ENCODE measurements at places on chromosomes 7 and 10. TPM values are rescaled to one million over a fixed set of nuclear protein-coding genes. Genes with fewer than 3 reads are reported as not detected.
A peak's percentile ranks its signal among the peaks of the same experiment; 100 is the strongest.

DNA sequence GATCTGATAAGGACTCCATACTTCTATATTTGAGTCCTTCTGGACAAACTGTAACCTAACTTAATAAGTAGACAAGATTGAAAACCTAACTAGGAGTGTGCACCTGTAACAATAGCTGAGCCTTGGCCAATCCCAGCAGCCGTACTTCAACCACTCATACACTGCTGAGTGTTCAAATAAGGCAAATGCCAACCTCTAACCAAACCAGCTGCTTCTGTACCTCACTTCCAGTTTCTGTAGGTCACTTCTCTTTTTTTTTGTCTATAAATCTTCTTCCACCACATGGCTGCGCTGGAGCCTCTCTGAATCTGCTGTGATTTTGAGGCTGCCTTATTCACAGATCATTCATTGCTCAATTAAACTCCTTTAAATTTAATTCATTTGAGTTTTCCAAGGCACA, 753.2 kb downstream of the DNAJB9 start:
- no peaks in the 10 kb centered on the region for H3K27me3 ChIP-seq
- no peak for DNase-seq
- H3K36me3 ChIP-seq: no peaks in the 10 kb centered on the region
- no peak overlapping the region for H3K4me3 ChIP-seq

GRCh38 chr7:64916-65341, 127.4 kb upstream of the FAM20C start:
- H3K4me3 ChIP-seq: no peak overlapping the region
- no peak overlapping the region for H3K27ac ChIP-seq
- no peaks in the 10 kb centered on the region for H3K27me3 ChIP-seq

GRCh38 chr10:68303849-68304412, 27.9 kb upstream of the HNRNPH3 start:
- no peaks in the 10 kb centered on the region for H3K27me3 ChIP-seq
- no peak overlapping the region for H3K27ac ChIP-seq
- H3K4me1 ChIP-seq: no peaks in the 10 kb centered on the region
- no peak overlapping the region for H3K4me3 ChIP-seq
- no peak for DNase-seq
- H3K36me3 ChIP-seq: no peaks in the 10 kb centered on the region

The C7orf33 gene
- total RNA-seq: not detected

DNA sequence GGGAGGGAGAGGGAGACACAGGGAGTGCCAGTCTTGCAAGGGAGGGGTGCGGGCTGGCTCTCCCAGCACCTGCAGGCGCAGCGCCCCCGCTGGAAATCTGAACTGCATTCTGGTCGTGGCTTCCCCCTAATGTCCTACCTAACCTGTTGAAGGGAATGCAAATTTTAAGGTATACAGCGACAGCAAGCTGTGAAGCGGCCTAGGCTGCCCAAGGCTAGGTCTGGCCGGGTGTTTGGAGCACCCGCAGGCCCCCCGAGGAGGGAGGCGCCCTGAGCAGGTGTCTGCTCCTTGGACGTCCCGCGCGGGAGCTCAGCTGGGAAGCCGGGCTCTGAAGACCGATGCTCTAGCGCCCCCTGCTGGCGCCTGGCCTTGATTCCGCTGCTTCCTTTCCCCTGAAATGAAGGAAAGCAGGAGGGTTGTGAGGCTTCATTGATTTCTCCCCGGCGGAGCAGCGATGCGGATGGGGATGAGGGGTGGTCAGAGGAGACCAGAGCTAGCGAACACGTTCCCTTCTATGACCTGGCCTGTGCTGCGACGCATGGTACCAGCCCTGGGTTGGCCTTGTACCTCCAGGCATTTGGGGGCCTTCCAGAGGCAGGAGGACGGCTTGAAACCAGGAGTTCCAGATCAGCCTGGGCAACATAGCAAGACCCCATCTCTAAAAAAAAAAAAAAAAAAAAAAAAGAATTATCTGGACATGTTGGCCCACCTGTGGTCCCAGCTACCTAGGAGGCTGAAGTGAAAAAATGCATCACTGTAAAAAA, 601.3 kb downstream of the GALNT17 start:
- no peaks in the 10 kb centered on the region for H3K4me1 ChIP-seq
- no peak overlapping the region for H3K27ac ChIP-seq
- H3K36me3 ChIP-seq: no peaks in the 10 kb centered on the region
- peak; percentile 73 for DNase-seq

The CRYGN gene
- 0.35 TPM for total RNA-seq

The NAT16 gene
- not detected for total RNA-seq

The EGFR gene
- total RNA-seq: not detected

The ARHGEF35 gene
- total RNA-seq: 7.4 TPM

DNA sequence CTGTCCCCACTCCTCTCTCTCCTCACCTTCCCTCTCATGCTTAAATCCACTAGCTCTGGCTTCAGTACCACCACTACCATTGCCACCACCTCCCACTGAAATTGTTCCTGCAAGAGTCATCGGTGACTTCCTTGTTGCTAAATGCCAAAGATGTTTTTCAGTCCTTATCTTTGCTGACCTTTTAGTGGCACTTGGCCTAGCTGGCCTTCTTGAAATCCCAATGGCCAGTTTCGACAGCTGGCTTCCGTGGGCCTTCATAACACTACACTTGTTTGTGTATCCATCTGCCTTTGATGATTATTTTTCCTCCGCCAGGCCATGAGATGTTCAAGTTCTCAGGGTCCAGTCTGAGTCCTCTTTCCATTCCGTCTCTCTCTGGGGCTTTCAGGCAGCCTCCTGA, 118.2 kb upstream of the NANOS1 start:
- no peak overlapping the region for H3K27ac ChIP-seq
- no peak overlapping the region for H3K4me3 ChIP-seq
- no peaks in the 10 kb centered on the region for H3K4me1 ChIP-seq
- no peaks in the 10 kb centered on the region for H3K36me3 ChIP-seq
- DNase-seq: no peak

GRCh38 chr7:68441645-68442044, 1156.6 kb upstream of the AUTS2 start:
- no peaks in the 10 kb centered on the region for H3K27me3 ChIP-seq
- no peak overlapping the region for H3K4me3 ChIP-seq
- H3K27ac ChIP-seq: no peak overlapping the region
- H3K36me3 ChIP-seq: peaks cover 6% of the 10 kb centered on the region

DNA sequence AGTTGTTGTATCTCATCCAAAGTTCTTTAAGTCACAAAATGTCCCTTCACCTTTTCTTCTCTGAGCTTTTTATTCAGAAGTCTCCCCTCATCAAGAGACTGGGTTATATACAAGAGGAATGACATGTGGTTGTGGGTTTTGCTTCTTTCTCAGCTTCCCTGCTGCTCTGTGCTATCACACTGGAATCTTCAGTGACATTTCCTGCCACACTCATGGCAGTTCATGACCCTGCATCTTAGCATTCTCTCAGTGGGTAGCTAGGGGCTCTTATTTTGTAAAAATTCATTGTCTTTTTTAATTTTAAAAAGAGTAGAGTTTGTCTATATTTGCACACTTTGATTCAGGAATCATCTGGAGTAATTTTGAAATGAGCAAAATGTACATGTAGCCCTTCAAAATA, 236.9 kb upstream of the TMEM229A start:
- H3K4me3 ChIP-seq: no peak overlapping the region
- no peaks in the 10 kb centered on the region for H3K36me3 ChIP-seq
- no peaks in the 10 kb centered on the region for H3K4me1 ChIP-seq
- DNase-seq: no peak

The LLCFC1 gene
- not detected for total RNA-seq

GRCh38 chr7:112752576-112752975, 37.6 kb downstream of the TMEM168 start:
- no peak overlapping the region for H3K27ac ChIP-seq
- H3K4me1 ChIP-seq: no peaks in the 10 kb centered on the region
- H3K27me3 ChIP-seq: no peaks in the 10 kb centered on the region
- no peak overlapping the region for H3K4me3 ChIP-seq
- no peak for DNase-seq

The KCNMA1 gene
- total RNA-seq: 0.55 TPM

The DIP2C gene
- total RNA-seq: 1.6 TPM

- H3K27ac ChIP-seq: no peak overlapping the region
- peaks cover 9% of the 10 kb centered on the region for H3K4me1 ChIP-seq
- H3K27me3 ChIP-seq: peaks cover 6% of the 10 kb centered on the region
- no peak overlapping the region for H3K4me3 ChIP-seq
Observed at GRCh38 chr7:17029150-17029549, 147.4 kb upstream of the AGR3 start.

DNA sequence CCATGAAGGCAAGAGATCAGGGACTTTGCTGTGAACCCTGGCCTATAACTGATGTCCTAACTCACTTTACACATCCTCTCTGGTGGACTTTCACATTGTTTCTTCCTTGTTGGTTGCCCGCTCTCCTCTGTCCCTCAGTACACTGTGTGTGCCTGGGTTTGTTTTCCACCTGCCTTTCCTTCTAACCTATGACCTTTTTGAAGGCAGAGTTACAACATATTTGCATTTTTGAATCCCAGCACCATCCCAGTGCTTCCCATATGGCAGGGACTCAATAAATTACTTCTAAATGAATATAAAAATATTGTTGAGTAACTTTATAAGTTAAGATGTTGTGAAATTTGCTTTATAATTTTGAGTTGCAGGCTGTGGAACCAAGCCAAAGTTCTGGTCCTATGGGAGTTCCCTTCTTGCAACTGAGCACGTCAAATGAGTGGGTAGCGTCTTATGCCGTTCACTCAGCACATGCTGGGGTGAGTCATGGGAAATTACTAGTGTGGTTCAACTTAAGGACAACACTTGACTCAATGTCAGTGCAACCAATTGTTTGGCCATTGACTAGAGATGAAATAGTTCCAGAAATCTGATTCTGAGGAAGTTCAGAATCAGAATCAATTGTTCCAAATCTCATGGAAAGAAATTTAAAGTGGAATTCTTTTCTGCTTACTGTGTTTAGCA, 250.9 kb downstream of the TWIST1 start:
- DNase-seq: peak; percentile 16
- H3K27me3 ChIP-seq: no peaks in the 10 kb centered on the region
- H3K36me3 ChIP-seq: peaks cover 5% of the 10 kb centered on the region
- H3K4me3 ChIP-seq: peak overlapping the region; percentile 16

GRCh38 chr10:58341947-58342346, 7.1 kb downstream of the UBE2D1 start:
- no peak overlapping the region for H3K27ac ChIP-seq
- no peak overlapping the region for H3K4me3 ChIP-seq
- H3K27me3 ChIP-seq: no peaks in the 10 kb centered on the region
- H3K36me3 ChIP-seq: peaks cover 10% of the 10 kb centered on the region

The POU6F2 gene
- 0.14 TPM for total RNA-seq

DNA sequence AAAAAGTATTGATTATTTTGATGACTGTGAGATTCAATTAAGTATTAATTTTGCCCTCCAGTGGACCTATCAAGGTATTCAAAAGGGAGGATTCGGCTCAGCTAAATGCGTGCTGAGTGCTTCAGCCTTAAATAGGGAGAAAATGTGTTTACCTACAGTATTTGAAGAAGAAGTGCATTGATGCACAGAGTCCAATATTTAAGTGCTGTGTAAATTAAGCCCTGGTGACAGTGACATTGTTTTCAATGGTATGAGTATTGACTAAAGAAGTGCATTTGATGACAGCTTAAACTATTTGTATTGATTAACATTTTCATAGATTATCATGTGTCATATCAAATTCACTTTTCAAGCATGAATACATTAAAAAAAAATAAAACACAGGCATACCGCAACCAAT, 106.6 kb downstream of the POU6F2 start:
- no peaks in the 10 kb centered on the region for H3K36me3 ChIP-seq
- no peak overlapping the region for H3K4me3 ChIP-seq
- peaks cover 6% of the 10 kb centered on the region for H3K4me1 ChIP-seq

The NPY4R2 gene
- total RNA-seq: not detected

DNA sequence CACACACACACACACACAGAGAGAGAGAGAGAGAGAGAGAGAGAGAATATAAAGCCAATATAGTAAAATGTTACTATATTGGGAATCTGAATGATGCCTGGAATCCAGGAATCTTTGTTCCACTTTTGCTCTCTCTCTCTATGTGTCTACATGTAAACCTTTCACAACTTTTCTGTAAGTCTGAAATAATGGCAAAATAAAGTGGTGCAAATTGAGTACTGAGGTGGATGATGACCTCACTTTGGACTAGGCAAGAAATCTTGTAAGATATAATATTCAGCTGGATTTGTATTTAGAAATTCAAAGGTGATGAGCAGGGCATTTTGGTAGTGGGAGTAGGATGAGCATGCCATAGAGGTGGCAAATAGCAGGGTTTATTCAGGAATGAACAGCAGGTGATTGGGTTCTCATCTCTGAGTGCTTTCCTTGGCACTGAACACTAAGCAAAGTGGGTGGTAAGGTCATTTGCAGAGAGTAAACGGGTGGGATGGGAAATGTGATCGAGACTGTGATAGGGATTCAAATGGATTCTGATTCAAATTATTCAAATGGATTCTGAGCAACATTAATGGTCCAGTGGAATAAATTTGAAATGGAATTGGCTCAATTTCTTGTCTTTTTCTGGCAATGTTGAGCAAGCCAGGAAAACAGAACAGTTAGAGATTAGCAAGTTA, 9.7 kb upstream of the ANLN start:
- H3K27ac ChIP-seq: no peak overlapping the region
- peaks cover 11% of the 10 kb centered on the region for H3K4me1 ChIP-seq
- H3K27me3 ChIP-seq: no peaks in the 10 kb centered on the region
- no peak for DNase-seq

DNA sequence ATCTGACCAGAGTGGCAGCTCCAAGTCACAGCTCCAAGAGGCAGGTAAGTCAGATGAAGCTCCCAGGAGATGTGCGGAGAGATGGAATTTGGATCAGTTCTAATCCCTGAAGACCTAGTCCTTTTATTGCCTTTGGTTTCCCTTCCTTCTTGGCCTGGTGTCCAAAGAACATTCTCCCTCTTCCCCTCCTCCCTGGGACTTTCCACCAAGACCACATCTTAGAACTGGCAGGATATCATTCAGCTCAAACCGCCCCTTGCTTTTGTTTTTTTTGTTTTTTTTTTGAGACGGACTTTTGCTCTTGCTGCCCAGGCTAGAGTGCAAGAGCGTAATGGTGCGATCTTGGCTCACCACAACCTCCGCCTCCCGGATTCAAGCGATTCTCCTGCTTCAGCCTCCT, 190.8 kb downstream of the GFRA1 start:
- H3K27ac ChIP-seq: no peak overlapping the region
- H3K27me3 ChIP-seq: no peaks in the 10 kb centered on the region
- no peaks in the 10 kb centered on the region for H3K36me3 ChIP-seq
- no peak overlapping the region for H3K4me3 ChIP-seq
- no peaks in the 10 kb centered on the region for H3K4me1 ChIP-seq

GRCh38 chr10:12726971-12727831, 274.3 kb downstream of the CCDC3 start:
- no peak overlapping the region for H3K4me3 ChIP-seq
- DNase-seq: peak; percentile 59
- no peaks in the 10 kb centered on the region for H3K36me3 ChIP-seq
- H3K27ac ChIP-seq: peak overlapping the region; percentile 21

The GATA3 gene
- total RNA-seq: 40.4 TPM

All from activated T-cell treated with anti-CD3 and anti-CD28 coated beads, Interleukin-2, amount 50 U/mL, for 72 hours (primary cell).